Smooth muscle cell of the pulmonary artery (primary cell): ENCODE measurements at places on chromosomes 16 and 17. TPM values are rescaled to one million over a fixed set of nuclear protein-coding genes. Genes with fewer than 3 reads are reported as not detected.

Gene SDR42E1
- under 0.01 TPM in 2 replicates for total RNA-seq

Gene ARL16
- total RNA-seq: 17.1 and 18.2 TPM in 2 replicates

Gene ZNF821
- 3.2 and 4.4 TPM in 2 replicates for total RNA-seq

Gene CDK3
- 2.3 and 3.4 TPM in 2 replicates for total RNA-seq

Gene GLP2R
- not detected in 2 replicates for total RNA-seq

Gene SMARCD2
- total RNA-seq: 61.6 and 64.3 TPM in 2 replicates

Gene ESRP2
- 0.07 TPM in 2 replicates for total RNA-seq

Gene SECTM1
- 3.1 and 9.6 TPM in 2 replicates for total RNA-seq

Gene KRTAP4-5
- not detected in 2 replicates for total RNA-seq

Gene HOXB7
- 1.6 and 1.8 TPM in 2 replicates for total RNA-seq

Gene DNAH9
- total RNA-seq: not detected in 2 replicates

Gene WSCD1
- total RNA-seq: 0.85 and 6.9 TPM in 2 replicates

Gene SLC22A31
- 0.20 and 0.50 TPM in 2 replicates for total RNA-seq

Gene NGFR
- total RNA-seq: 0.33 and 0.56 TPM in 2 replicates

Gene IGSF6
- total RNA-seq: not detected in 2 replicates

Gene ZPBP2
- not detected in 2 replicates for total RNA-seq
